ENCODE measurements at places on chromosomes 5 and 9.
A peak's percentile ranks its signal among the peaks of the same experiment; 100 is the strongest.

- DNase-seq: no peak
Measured at GRCh38 chr5:156505101-156505500, 178.1 kb downstream of the SGCD start.

- no peak for DNase-seq
Measured at GRCh38 chr9:79603222-79603920, 31.6 kb downstream of the TLE4 start.

- DNase-seq: no peak
Measured at GRCh38 chr9:4796988-4797853, 4.5 kb downstream of the RCL1 start.

- DNase-seq: no peak
Measured at GRCh38 chr5:56507351-56507930, 274.3 kb upstream of the ANKRD55 start.

DNA sequence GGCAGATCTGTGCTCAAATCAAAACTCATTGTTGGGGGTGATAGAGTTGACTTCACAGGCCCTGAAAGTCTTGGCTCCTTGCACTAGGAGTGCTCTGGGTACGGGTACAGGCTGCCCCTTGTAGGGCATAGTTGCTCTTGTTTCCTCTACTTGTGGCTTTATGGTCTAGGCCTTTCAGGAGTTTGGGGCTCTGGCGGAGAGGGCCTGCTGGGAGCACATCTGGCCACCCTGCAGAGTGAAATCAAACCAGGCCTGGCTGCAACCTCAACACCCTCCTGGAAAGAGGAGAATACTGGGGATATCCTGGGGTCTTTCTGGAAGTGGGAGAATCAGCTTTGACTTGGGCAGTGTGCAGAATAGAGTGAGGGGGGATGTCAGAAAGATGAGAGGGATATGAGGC, 1.5 kb downstream of the TGFBI start:
- DNase-seq: peak; percentile 11

GRCh38 chr5:38666668-38667498, 110.4 kb upstream of the LIFR start:
- DNase-seq: no peak

- no peak for DNase-seq
Measured at GRCh38 chr5:154542581-154542980, 64.6 kb upstream of the HAND1 start.

DNA sequence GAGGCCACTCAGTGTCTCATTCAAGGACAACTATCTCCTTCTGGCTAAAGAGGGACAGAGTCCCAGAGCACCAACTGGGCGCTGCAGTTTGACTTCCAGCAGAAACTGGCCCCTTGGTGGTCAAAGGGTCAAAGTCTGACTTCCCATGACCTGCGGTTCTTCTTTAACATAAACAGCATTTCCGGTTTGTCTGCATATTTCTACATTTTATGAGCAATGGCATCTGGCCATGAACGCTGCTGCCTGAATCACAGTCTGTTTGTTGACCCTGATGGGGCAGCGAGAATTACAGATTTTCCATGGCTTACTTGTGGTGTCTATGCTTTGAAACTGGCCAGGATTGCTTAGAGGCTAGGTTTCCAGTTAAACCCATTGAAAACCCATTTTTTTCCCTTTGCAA, 1.3 kb downstream of the TNFSF15 start:
- no peak for DNase-seq

DNA sequence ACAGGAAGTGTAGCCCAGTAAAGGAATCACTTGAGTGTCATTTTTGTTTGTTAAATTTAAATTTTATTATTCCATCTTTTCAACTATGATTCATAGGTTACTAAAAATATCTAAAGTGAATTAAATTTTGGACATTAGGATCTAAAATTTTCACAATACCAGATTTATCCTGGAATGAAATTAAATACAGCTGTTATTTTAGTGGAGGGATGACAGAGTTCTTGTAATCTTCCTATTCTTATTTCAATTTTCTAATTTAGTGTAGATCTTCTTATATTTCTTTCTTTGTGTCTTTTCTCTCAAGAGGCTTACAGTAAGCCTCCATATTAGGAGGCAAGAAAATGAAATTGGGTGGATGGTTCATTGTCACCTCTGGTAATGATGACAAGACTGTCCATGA, 167.9 kb upstream of the TNC start:
- DNase-seq: no peak

DNA sequence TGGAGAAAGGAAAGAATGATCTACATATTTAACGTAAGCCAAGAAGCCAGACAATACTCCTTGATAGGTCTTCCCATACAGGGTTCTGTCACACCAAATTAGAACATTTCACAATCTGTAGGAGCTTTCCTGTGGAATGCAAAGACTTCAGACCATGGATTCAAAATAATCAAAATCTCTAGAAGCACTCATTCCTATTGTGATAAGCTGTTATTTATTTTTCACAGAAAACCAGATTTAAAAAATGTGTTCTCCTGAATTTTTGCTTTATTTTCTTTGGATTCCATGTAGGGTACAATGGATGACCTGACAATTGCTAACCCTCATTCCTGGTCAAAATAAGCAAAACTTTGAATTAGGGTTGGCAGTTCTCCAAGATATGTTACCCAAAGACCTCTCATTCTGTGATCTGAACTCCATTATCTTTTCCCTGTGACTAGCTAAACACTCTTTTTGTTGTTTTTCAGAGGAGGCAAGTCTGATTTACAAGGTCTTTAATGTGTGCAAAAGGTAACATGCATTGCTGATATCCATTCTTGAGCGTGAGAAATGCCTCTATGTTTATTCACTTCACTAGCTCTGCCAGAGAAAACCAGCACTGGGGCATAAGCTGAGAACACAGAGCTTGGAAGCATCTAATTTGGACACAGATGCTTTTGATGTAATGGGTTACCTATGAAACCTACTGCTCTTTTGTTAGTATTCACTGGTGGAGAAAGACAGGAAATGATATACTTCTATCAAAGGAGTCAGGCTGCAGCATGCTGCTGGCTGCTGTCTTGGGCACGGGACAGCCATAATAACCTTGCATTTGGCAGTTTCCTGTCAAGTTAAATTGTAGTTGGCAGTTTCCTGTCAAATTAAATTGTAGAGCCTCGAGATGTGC, 31.4 kb downstream of the ACTBL2 start:
- no peak for DNase-seq

DNA sequence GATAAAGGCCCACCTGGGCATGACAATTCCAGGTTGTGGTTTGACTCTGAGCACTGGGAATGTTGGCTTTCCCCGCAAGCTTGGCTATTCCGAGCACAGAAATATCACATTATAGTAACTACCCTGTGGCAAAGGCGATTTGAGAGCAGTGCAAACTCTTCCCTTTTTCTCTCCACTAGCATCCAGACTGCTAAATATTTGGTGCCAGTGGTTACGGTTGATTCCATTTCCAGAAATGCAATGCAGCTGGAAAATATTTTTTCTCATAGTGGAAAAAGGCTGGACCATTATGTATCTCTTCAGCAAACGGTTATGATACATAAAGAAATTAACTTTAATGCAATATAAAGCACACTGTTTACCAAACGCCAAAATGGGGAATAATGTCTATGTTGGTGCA, 158.0 kb downstream of the ENC1 start:
- no peak for DNase-seq

DNA sequence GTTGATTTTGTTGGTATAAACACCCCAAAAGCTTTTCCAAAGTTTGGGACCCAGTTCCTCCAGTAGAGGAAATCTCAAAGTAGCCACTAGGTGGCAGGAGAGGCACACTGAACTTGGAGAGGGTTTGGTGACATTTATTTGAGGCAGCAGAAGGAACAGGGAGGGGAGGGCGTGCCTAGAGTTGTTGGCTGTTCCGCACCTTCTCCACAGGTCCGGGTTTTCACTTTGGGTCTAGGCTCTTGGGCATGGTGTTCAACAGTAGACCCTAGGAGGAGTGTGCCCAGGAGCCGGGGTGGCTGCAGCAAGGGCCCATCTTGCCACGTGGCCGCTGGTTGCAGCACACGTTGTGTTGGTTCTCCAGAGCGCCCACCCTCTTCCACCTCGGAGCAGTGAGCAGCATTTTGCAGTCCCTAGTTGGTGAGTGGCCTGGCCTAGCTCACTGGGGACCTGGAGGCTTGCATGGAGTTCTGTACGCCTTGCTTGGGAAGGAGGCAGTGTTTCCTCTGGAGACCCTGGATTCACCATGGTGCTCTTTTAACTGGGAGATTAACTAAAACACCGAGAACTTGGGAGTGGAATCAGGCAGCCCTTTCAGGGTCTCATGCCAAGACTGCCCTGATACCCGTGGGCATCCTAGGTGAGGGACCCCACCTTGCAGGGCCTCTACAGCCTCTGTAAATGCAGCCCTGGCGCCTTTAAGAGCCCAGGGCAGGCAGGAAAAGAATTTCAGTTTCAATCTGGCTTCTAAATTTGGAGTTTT, 28.2 kb downstream of the PTPA start:
- DNase-seq: peak; percentile 87

- DNase-seq: no peak
Measured at GRCh38 chr9:21114311-21114710, 27.3 kb downstream of the IFNW1 start.

- no peak for DNase-seq
Measured at GRCh38 chr9:18343784-18344183, 130.2 kb upstream of the ADAMTSL1 start.

Data from left forelimb (tissue), 1 donor.